ENCODE measurements at places on chromosomes 13 and 19.

DNA sequence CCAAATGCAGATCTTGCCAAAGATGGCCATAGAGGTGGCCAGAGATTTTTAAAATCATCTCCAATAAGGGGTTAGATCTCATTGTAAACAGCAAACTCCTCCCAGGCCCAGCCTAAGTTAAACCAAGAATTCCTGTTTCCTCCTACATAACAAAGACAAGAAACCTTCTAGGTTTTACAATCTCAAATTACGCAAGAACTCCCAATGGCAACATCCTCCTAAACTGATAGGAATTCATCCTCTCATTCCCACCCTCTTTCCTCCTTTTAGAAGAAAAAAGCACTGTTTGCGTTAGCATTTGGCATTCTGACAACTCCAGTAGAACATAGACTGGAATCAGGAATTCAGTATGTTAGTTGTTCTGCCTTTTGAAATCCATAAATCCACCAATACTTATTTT, 14.6 kb downstream of the PROSER1 start:
- no peak for DNase-seq

GRCh38 chr13:108629181-108629752, at the start of gene MYO16:
MYO16 (plus strand) TSS chr13:108629611; CDS start chr13:108629845, 234 bp downstream.
- DNase-seq, result no peak

GRCh38 chr13:36026531-36026930, 104.7 kb downstream of the DCLK1 start:
- DNase-seq, result no peak

- DNase-seq, result no peak
These were observed 108.7 kb upstream of the UBL3 start for GRCh38 chr13:29959086-29959485.

GRCh38 chr19:33752018-33752800, 44.5 kb upstream of the KCTD15 start:
- DNase-seq, result no peak

GRCh38 chr13:98846986-98847385, 94.5 kb upstream of the SLC15A1 start:
- DNase-seq, result no peak

- no peak for DNase-seq
These were observed 44.9 kb upstream of the PEG3 start for GRCh38 chr19:56885173-56885985.

Data from right renal pelvis (tissue), 4 donors.